ENCODE measurements at places on chromosomes 1 and 21.

DNA sequence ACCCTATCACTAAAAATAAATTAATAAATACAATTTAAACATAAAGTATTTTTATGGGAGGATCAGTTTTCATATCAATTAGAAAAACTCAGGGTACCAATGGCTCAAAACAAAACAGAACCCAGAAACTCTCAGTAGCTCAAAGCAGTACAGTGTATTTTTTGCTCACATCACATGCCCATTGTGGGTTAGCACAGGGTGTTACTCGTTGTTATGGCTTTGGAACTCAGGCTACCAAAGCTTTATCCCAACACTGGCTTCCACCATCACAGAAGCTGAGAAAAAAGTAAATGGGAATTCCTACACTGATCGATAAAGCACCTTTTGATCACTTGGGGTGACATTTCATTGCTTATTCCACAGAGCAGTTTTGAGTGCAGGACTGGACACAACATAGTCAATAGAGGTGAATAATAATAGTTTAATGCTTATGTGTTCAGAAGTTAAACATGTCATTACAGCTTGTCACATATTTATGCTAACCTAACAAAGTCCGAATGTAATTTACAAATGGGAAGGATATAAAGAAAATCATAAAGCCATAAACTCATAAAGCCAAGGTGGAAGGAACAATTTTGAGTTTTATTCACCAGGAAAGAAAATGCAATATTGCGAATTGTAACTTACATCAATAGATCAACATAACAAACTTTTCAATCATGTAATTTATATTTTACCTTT is 484.5 kb upstream of the TMPRSS15 start:
- no peak for DNase-seq

- DNase-seq, result no peak
Observed at GRCh38 chr1:204672482-204673121, 12.9 kb downstream of the LRRN2 start.

- no peak for DNase-seq
Observed at GRCh38 chr1:226599636-226600238, 51.2 kb downstream of the STUM start.

- no peak for DNase-seq
Observed at GRCh38 chr1:231390071-231390470, 32.0 kb downstream of the EGLN1 start.

- DNase-seq, result peak; percentile 84
Observed at GRCh38 chr1:226738995-226739695, at the start of gene ITPKB. ITPKB (minus strand) TSS chr1:226739282; CDS start chr1:226737458, 1,824 bp downstream.

DNA sequence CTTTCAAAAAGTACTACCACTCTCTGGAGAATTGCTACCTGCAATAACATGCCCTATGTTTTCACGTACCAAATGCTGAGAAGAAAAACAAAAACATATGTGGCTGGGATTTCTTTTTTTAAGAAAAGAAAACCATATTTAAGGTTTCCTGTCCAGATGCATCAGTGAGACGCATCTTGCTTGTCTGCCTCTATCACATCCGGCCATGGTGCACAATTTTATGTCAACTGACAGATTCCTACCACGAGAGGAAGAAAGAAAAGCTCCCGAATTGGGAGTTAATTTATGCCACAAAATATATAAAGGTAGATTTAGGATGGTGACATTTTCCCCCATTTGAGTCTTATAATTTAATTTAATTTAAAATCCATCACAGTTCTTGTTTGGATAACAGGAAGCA is 62.3 kb upstream of the COL24A1 start:
- DNase-seq, result no peak

DNA sequence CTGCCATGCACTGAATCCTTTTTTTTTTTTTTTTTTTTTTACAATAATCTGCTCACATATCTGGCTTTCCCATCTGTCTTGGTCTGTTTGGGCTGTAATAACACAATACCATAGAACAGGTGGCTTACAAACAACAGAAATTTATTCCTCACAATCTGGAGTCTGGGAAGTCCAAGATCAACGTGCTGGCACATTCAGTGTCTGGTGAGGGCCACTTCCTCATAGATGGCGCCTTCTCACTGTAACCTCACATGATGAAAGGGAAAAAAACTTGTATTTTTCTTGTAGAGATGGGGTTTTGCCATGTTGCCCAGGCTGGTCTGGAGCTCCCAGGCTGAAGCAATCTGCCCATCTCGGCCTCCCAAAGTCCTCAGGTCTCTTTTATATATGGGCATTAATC is 13.0 kb upstream of the PARP1 start:
- DNase-seq, result no peak

DNA sequence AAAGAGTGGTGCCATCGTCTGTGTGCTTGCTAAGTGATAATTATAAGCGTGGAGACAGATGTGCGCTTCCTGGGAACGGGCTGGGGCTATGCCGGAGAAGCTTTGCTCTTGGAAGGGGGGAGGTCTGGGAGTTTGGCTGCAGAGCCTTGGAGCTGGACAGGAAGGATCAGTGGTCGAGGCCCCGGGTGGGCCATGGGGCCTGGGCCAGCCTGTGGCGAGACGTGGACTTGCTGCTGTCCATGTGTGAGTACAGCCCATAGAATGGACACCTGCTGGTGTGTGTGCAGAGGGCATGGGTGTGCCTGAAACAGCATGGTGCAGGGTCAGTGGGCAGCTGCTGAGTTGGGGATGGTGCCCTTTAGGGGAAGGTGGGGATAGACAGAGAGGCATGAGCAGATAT is 121.3 kb downstream of the PCBP3 start:
- no peak for DNase-seq

DNA sequence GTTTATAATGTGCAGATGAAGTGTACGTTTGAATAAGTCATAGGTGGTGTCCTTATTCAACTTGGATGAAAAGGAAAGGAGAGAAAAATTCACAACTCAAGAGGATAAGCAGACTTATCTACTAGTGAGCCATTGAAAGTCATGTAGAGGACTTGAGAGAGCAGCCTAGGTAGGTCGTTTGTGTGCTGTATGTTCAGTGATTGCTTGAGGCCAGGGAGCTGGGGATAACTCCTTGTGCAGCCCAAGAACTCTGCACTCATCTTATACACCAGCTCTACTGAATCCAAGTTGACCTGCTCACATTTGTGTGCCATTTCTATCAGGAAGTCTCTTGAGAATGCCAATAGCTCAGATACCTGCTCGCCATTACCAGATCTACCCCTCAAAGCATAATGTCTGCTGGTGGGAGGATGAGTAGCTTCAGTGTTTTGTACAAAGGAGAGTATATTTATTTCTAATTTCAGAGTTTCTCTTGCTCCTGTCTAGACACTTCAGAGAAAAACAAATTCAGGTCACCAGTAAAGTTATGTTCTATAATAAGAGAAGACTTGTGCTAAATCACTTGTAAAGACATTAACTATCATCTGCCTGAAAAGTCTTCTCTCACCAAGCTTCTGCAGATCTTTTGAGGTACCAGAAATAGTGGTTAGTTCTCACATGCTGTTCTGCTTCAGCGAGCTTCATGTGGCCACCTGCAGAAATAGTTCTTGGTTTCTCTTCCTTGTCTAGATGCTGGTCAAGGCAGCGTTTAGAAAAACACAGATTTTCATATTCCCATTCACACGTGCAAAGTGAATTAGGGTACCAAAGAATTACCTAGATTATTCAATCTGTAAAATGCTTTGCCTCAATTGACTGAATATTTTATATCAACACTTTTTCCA is 10.8 kb downstream of the S1PR1 start:
- DNase-seq, result no peak

GRCh38 chr1:235876402-235876841 is 9.7 kb upstream of the LYST start:
- DNase-seq, result no peak

DNA sequence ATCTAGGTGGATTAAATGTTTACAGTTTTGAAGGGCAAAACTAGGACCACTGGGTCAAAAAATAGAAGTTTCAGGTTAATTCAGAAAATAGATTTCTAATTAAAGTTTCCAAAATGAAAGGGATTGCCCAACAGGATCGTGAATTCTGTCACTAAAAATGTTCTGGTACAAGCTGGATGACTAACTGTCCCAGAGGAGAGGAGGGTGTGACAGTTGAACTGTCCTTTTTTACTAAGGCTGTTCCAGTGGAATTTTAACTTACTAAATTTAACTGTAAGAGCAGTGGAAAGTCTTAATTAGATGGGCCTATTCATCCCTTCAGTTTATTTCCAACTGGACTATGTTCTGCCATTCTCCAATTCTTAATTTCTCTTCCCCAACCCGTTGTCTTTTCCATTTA is 7.2 kb downstream of the SNX7 start:
- DNase-seq, result no peak

DNA sequence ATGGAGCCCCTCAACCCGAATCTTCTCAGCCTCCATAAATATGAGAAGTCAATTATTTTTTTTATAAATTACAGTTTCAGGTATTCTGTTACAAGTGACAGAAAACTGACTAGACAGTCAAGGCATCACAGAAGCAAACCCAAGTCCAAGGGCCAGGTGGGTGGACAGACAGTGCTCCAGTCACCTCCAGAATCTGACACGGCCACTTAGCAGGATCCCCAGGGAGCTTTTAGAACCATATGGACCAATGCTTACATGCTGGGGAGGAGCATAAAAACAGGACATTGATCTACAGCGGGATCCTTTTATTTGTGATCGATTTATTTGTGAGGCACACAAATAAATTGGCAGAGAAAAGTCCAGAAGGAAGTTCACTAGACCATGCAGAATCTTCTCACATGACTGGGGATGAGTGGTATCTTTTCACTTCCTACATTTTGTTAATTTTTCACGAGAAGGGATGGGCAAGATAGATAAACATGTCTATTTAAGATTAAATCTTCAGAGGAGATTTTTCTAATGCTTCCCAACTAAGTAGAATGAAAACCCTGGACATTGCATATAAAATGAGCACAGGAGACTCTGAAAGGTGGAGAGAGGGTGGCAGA is 15.0 kb downstream of the ZNF496 start:
- no peak for DNase-seq

DNA sequence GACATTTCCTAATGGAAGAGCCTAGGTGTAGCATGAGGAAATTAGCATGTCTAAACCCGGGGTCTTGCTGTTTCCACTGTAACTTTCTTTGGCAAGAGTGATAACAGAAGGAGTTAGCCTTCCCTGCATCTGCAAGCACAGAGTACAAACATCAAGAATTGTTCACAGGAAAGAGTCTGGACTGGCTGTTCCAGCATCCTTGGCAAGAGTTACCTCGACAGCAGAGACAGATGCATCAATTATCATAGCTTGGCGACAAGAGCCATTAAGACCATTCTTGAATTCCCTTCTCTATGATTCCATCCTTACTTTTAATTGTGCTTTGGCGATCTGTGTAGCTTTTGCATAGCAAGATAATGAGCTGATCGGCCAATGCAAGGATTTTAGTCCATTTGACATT is 82.8 kb upstream of the RALGPS2 start:
- no peak for DNase-seq

DNA sequence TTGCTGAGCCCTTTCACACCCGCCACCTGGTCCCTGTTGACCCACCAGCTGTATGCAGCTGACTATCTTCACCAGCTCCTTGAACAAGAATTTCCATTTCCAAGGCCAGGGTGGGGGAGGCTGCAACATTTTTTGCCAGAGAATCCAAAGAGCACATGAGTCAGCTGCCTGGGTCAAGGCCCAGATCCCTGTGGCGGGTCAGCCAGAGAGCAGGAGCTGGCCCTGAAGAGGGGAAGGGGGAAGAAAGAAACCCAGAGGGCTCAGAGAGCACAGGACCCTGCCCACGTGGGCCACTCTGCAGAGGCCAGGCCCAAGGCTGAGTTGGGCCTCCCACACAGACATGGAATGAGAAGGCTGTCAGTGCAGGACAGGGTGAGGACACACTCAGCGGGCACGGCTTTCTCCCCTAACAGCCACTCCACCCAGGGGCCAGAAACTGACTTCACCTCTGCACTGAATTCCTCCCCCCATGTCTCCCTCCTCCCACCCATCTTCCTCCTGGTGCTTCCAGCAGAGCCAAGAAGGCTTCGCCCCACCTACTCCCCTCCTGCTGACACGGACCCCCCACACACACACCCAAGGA is 28.9 kb downstream of the S100A6 start:
- no peak for DNase-seq

GRCh38 chr1:53568540-53568939 is 109.3 kb downstream of the DMRTB1 start:
- no peak for DNase-seq

DNA sequence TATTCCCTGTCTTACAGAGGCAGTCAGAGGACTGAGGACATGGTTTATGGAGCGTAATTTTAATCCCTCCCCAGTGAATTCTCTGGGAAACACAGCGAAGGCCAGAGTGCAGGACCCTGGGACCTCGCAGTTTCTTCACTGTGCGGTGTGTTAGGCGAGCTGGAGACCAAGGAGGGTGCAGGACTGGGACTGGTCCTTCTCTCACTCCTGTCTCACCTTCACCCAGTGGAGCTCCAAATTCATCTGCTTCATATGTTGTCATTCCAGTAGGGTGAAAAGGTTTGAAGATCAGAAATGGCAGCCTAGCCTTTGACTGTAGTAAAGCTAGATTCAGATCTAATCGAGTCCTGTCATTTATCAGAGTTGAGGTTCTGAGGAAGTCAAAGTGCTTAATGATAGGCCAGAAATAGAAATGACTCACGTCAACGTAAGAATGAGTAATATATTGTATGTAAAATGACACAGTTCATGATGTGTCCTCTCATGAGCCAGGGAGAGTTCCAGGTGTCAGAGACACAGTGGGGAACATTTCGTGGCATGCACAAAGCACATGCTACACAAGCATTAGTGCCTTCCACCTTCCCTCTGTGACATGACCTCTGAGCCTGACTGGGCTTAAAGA is 647.5 kb downstream of the SMYD3 start:
- no peak for DNase-seq

- DNase-seq, result no peak
Observed at GRCh38 chr1:246004301-246004700, 502.8 kb downstream of the SMYD3 start.

GRCh38 chr1:115364046-115364779 is 26.2 kb upstream of the NGF start:
- no peak for DNase-seq

- no peak for DNase-seq
Observed at GRCh38 chr21:33268737-33269441, 2.7 kb downstream of the IL10RB start.

GRCh38 chr1:82423174-82423815 is 622.6 kb downstream of the ADGRL2 start:
- no peak for DNase-seq

- no peak for DNase-seq
Observed at GRCh38 chr1:89635825-89636815, 3.2 kb downstream of the LRRC8C start.

- no peak for DNase-seq
Observed at GRCh38 chr1:222759451-222760035, 22.5 kb downstream of the FAM177B start.

DNA sequence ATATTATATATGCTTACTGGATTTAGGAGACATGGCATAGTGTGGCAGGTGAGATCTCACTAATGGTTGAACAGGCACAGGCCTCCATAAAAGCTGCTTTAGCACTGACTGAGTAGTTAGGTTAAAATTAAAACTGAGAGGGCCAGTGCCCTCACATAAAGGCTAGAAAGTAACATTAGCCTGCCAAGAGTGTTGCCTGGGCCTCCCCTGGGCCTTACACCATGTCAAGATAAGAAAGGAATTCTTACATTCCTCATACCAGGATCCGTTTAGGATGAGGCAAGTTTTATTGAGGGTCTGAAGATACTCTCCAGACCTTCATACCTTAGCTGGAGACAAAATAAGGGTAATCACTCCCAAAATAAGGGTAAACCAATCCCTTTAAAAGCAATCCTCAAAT is 1011.8 kb downstream of the PLA2G4A start:
- no peak for DNase-seq

GRCh38 chr21:26077521-26077920 is 93.0 kb downstream of the APP start:
- no peak for DNase-seq

- DNase-seq, result no peak
Observed at GRCh38 chr1:147833231-147833860, 69.2 kb upstream of the GJA8 start.

- no peak for DNase-seq
Observed at GRCh38 chr21:45029298-45029947, 45.0 kb upstream of the ADARB1 start.
